ENCODE measurements at places on chromosomes 4 and X. TPM values are rescaled to one million over a fixed set of nuclear protein-coding genes. Genes with fewer than 3 reads are reported as not detected.

Gene GABRQ
- not detected for total RNA-seq

Gene STS
- 5.4 TPM for total RNA-seq

Gene SMIM31
- total RNA-seq, result not detected

Gene SSX2
- not detected for total RNA-seq

Gene RAI2
- 23.2 TPM for total RNA-seq

Gene IL13RA2
- 1.3 TPM for total RNA-seq

Gene FAM47E
- total RNA-seq, result 2.2 TPM

Gene MAGED4B
- 2.2 TPM for total RNA-seq

Gene HS3ST1
- 1.5 TPM for total RNA-seq

Gene SPON2
- total RNA-seq, result 50.1 TPM

Gene BEND2
- not detected for total RNA-seq

Gene NSG1
- total RNA-seq, result 2.0 TPM

Gene PLP1
- 44.3 TPM for total RNA-seq

Gene TMEM128
- 19.2 TPM for total RNA-seq

Gene TRIM2
- total RNA-seq, result 56.8 TPM

Gene IGFBP7
- total RNA-seq, result 876 TPM

Gene SH3RF1
- total RNA-seq, result 9.2 TPM

Gene SPANXN5
- not detected for total RNA-seq

Gene JAKMIP1
- total RNA-seq, result 0.39 TPM

Gene MPP1
- total RNA-seq, result 33.6 TPM

Gene ZCCHC12
- total RNA-seq, result 0.94 TPM

Data from gastroesophageal sphincter (tissue), 4 donors.